Stimulated activated CD8-positive, alpha-beta memory T cell treated with anti-CD3 and anti-CD28 coated beads, Interleukin-7, amount 100 ng/mL, for 4 hours (primary cell): ENCODE measurements at places on chromosomes 1 and 21.

- DNase-seq = no peak
Observed at GRCh38 chr1:189775343-189775742, 702.3 kb downstream of the BRINP3 start.

DNA sequence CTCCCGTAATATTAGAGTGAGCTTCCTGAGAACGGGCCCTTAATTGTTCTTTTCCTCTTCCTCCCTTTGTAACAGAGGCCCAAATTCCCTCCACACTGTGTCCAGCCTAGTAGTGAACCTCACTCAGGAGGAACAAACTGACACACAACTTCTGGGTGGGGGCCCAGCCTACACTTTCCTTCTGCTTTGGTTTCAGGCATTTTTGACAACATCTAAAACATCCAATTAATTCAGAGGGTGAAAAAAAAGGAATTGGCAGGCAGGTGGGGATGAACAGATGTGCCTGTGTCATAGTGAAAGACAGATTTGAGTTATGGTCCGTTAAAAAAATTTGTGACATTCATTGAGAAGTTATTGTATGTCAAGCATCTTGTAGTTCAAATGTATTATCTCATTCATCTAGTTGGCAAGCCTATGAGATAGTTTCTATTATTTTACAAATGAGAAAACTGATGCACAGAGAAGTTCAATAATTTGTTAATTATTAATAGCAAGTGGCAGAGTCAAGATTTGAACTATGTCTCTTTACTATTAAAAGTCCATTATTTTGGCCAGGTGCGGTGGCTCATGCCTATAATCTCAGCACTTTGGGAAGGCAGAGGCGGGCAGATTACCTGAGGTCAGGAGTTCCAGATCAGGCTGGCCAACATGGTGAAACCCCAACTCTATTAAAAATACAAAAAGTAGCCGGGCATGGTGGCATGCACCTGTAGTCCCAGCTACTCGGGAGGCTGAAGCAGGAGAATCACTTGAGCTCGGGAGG is 41.6 kb upstream of the LRIG2 start:
- no peak for DNase-seq

DNA sequence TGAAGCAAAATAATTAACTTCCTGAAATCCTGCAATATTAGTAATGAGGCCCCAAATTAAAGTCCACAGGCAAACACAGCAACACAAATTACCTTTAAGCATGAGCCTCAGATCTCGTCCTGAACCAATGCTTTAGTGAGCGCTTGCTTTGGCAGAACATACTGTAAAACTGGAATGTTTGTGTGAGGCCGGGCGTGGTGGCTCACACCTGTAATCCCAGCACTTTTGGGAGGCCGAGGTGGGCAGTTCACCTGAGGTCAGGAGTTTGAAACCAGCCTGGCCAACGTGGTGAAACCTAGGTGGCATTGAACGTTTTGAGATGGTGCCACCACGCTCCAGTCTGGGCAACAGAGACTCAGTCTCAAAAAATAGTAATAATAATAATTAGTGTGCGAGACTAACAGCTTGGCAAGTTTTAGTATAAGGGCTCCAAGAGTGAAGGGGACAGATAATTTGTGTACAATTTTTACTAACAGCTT is 17.8 kb downstream of the SFPQ start:
- DNase-seq = no peak

- DNase-seq = no peak
Observed at GRCh38 chr1:19650416-19651140, 6.5 kb downstream of the NBL1 start.

DNA sequence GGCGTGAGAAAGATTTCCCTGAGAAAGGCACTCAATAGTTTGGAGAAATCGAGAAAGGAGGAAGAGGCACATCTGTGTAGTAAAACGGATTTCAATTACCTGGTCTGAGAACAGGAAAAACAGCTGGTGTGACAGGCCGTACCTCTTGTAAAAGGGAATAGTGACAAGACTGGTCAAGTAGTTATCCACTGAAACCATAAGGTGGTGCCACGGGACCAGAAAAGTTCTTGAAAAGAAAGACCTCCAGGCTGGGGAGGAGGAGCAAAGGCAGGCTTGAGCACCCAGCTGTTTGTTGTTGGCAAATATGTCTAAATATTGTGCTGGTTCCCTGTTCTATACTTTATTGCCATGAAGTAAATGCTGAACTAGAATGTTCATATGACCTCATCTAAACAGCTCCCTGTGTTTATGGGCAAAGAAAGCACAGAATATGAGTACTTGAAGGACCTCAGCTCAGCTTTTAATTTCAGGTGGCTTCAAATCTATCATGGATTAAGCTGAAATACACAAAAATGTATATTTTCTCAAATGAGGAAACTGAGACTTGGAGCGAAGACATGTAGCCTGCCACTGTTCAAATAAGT is 4.0 kb downstream of the HAO2 start:
- no peak for DNase-seq

GRCh38 chr1:100266741-100267140 is 725 bp downstream of the RTCA start:
- DNase-seq = no peak

GRCh38 chr1:156001662-156002171 is 19.0 kb downstream of the SSR2 start:
- no peak for DNase-seq

- no peak for DNase-seq
Observed at GRCh38 chr1:213256438-213257087, 205.5 kb downstream of the RPS6KC1 start.

DNA sequence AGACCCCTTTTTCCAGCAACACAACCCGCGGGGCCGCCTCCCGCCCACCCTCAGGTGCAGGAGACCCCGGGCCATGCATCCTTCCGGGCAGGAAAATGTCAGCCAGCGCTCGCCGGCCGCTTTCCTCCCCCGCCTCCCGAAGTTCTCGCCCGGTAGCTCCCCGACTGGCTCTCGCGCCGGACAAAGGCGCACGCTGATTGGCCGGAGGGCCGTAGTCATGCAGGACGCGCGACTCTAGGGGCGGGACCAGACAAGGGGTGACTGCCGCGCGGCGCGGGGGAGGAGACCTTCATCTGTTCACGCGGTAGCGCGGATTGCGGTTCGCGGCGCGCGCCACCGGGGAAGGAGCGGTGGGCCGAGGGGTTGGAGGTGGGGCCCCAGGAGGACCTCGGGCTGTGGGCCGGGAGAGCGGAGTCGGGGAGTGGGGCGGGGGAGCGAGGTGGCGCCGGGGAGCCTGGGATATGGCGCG is at the start of gene FLVCR1:
FLVCR1 (plus strand) TSS at position 284 of the 469 bp plus-strand sequence; CDS start at position 462, 178 bp downstream.
- DNase-seq = peak; percentile 82

- no peak for DNase-seq
Observed at GRCh38 chr1:1004420-1004779, 4.5 kb upstream of the HES4 start.

GRCh38 chr1:1869469-1869868 is 21.4 kb downstream of the GNB1 start:
- DNase-seq = no peak

DNA sequence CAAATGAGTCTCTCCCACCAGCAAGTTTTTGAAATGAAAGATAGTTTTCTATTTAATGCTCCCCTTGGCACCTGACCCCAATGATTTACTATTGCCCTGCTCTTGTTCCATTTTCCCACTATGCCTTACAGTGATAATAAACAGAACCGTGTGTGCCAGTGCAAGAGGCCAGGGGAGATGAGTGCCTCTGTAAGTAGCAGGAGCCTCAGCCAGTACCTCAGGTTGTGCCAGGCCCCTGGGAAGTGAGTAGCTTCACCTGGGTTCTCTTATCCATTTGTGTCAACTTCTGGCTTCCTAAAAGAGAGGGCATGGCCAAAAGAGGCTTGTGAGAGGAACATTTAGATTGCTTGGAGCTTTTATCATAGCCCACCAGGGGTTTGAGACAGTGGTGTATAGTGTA is 3.4 kb upstream of the ROR1 start:
- no peak for DNase-seq

GRCh38 chr1:194309697-194310096 is 1123.3 kb upstream of the B3GALT2 start:
- no peak for DNase-seq

GRCh38 chr1:97767381-97767780 is 153.5 kb downstream of the DPYD start:
- no peak for DNase-seq

- no peak for DNase-seq
Observed at GRCh38 chr21:19921211-19921610, 1077.0 kb upstream of the NCAM2 start.

GRCh38 chr1:22557341-22557950 is 5.8 kb upstream of the EPHA8 start:
- no peak for DNase-seq

DNA sequence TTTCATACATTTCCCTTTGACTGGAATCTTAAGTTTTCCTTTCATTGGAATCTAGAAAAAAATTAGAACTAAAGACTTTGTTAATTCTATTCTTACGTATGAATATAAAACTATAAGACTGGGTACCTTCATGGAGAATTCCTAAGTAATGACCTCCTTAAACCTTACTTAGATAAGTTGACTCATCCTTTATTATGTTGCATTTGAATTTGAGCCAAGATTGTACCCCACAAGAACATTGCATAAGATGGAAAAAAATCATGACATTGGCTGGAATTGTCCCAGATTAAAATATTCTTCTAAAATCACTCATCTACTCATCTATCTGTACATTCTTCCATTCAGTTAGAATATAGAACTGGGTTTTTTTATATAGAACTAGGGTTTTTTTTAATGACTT is 137.4 kb downstream of the C1orf21 start:
- no peak for DNase-seq

DNA sequence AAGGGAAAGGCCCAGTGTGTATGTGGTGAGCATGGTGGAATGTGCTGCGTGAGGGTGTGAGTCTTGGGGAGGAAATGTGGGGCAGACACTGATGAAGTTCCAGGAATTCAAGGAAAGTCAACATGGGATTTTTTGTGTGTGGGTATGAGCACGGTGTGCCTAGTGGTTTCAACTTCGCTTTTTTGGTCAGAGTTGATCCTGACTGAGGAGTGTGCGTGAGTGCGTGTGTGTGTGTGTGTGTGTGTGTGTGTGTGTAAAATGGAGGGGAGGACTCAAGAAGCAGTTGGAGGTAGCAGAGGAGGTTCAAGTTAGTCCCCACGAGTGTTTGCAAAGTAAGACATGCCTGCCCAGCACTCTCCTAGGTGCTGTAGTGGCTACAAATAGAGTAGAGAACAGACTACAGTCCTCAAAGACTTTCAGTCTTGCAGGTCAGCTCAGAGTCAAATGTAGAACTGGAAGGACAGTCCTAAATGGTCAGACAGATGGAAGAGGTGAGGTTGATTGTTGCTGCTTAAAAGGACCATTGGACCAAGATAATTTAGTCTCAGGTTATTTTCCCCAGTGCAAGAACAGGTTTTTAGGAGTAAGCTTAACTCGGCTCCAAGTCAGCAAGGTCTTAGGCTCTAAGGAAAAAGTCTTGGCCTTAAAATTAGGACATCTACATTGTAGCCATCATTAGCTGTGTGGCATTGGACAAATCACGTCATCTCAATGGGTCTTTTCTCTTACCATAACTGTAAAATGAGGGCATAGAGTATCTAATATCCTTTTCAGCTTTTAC is 25.0 kb downstream of the SLAMF1 start:
- no peak for DNase-seq

DNA sequence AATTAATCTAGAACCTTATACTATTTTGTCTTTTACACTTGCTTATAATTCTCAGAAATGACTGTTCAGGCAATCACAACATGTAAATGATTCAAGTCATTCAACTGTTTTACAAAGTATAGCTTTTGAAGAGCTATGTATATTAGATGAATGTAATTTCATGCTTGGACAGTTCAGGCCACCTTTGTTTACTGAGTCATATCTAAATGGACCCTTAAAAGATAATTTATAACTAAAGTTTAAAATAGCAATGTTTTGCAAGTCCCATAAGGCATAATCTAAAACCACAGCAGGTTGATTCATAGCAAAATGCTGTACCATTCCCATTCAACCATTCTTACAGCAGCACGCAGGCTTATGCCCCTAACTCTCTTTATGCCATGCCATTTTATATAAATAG is 64.8 kb downstream of the PIK3R3 start:
- no peak for DNase-seq

GRCh38 chr1:84272401-84272800 is 29.1 kb upstream of the SAMD13 start:
- DNase-seq = no peak

GRCh38 chr1:193019442-193020026 is 39.6 kb downstream of the UCHL5 start:
- no peak for DNase-seq

DNA sequence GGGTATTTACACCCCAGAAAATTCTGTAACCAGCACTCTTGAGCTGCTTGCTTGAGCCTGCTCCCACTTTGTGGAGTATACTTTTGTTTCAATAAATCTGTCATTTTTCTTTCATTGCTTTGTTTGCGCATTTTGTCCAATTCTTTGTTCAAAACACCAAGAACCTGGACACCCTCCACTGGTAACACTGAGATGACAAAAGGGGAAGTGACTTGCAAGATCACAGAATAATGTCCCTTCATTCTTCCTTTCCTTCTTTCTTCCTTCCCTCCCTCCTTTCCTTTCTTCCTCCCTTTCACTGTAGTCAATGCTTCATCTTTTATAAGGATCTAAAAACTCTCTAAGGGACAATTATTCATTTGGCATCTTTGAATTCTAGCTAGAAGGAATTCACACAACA is 134.5 kb upstream of the MAP1LC3C start:
- DNase-seq = no peak

GRCh38 chr1:34009340-34009985 is 145.6 kb downstream of the HMGB4 start:
- DNase-seq = no peak

- DNase-seq = no peak
Observed at GRCh38 chr1:93965888-93966287, 56.7 kb upstream of the GCLM start.

DNA sequence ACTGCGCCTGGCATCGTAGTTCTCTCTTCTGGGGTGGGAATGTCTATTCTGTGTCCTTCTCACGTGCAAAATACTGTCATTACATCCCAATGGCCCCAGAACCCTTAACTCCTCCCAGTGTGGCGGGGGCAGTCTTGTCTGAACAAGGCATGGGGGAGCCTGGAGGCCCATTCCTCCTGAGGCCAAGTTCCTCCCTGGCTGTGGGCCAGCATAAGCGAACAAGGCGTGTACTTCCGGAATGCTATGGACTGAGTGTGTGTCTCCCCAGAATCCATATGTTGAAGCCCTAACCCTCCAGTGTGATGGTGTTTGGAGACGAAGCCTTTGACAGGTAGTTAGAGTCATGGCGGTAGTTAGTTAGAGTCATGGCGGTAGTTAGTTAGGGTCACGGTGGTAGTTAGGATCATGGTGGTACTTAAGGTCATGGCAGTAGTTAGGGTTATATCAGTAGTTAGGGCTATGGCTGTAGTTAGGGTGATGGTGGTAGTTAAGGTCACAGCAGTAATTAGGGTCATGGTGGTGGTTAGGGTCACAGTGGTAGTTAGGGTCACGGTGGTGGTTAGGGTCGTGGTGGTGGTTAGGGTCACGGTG is 71.0 kb downstream of the PRKCZ start:
- no peak for DNase-seq

DNA sequence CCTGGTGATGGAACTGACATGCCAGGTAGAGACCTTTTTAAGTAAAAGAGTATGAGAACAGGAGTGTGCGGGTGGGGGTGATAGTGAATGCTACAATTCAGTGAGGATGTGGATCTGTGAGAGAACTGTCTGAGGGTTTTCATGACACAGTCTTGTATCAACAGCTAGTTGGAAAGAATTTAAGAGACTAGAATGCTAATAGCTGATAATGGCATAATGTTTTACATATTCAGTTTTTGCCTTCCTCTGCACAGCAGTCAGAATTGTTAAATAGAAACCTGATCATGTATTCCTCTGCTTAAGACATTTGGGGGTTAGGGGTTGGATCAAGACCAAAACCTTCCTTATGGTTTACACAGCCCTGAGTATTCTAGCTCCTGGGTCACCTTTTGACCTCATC is 152.8 kb upstream of the ZRANB2 start:
- DNase-seq = no peak

GRCh38 chr1:93595743-93596142 is 85.9 kb downstream of the BCAR3 start:
- DNase-seq = no peak
